GM13976 (cell line): ENCODE measurements at places on chromosomes 16 and 17.

- DNase-seq, result no peak
Observed at GRCh38 chr16:4351880-4352279, 759 bp upstream of the PAM16 start.

- no peak for DNase-seq
Observed at GRCh38 chr16:11452746-11453389, 107.6 kb downstream of the RMI2 start.

- peak; percentile 65 for DNase-seq
Observed at GRCh38 chr16:49464877-49465504, 91.4 kb downstream of the C16orf78 start.

DNA sequence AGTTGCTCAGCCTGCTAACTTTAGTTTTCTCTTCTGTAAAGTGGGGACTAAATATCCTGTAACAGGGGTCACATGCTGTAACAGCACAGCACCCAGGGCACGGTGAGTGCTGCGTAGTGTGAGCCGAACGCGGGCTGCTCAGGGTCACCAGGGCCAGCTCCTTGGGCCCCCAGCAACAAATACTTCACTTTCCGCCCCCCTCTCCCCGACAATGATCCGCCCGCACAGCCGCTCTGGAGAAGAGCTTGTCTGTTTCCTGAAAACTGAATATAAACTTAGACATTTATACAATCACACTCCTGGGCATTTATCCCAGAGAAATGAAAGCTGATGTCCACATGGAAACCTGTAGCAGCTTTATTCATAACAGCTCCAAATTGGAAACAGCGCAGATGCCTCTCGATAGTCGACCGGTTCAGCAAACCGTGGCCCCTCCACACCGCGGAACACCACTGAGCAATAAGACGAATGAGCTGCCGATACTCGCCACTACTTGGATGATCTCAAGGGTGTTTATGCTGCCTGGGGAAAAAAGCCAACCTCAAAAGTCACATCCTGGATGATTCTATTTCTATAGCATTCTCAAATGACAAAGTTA, 267.2 kb downstream of the PARN start:
- no peak for DNase-seq

GRCh38 chr16:23408242-23408822, 44.7 kb downstream of the COG7 start:
- no peak for DNase-seq

DNA sequence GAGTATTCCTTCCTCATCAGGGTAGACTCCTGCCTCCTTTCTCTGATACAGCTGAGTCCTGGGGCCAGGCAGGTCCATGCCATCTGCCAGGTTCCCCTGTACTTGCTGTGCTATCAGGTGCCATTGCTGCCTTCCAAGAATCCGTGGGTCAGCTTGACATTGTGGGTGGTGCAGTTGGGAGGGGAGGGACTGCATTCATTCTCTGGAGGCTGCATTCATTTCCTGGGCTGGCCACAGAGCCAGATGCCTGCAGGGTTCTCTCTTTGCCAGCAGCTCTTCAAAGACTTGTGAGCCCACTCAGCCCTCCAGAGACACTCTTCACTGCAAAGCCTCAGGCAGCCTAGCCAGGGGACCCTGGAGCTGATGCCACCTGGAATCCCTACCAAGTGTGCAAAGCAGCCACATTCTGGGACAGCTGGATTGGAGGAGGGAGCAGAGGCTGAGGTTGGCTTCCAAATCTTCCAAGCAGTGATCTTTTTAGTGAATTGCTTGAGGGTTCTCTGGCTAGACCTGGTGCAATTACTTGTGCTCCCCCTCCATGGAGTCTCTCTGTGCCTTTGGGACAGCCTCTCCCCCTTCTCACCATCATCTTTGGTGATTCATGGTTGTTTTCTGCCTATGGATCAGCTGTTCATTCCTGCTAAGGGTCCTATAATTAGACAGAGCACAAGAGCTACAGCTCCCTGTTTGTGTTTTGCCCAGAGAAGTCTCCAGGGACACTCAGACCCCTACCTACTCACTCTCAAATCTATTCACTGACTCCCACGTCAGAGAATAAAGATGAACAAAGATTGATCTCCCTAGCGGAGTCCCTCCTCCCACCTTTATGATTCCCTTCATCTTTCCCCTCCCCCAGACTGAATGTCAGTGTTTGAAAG, 20.9 kb downstream of the ANKFN1 start:
- no peak for DNase-seq
